ENCODE measurements at places on chromosomes 6 and 20.
A peak's percentile ranks its signal among the peaks of the same experiment; 100 is the strongest.

GRCh38 chr6:156395276-156395675 lies 381.9 kb upstream of the ARID1B start:
- no peak for DNase-seq

- no peak for DNase-seq
Observed at GRCh38 chr6:78611102-78611620, 256.2 kb upstream of the IRAK1BP1 start.

- DNase-seq: no peak
Observed at GRCh38 chr20:57426271-57426689, 35.1 kb downstream of the RBM38 start.

GRCh38 chr6:166169549-166170421 lies 2.1 kb upstream of the TBXT start:
- DNase-seq: no peak

DNA sequence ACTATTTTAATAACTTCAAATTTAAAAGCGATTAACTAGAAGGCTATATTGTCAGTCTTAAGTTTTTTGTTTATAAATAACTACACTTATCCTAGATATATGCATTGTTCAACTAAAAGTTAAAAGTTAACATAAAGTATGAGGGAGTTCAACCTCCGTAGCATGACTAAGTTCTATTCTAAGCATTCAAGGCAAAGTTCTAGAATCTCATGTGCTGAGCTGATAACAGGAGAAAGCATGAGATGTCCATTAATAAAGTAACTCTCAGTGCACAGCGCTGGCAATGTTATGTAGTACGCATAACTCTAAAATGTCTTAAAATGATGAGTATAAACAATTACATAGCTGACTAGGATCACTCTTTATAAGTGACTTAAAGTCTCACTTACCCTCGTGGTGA lies 264.8 kb downstream of the RNGTT start:
- DNase-seq: peak; percentile 41

- DNase-seq: no peak
Observed at GRCh38 chr20:50050214-50050613, 62.7 kb downstream of the UBE2V1 start.

GRCh38 chr6:48860175-48860574 lies 602.9 kb downstream of the MMUT start:
- no peak for DNase-seq

GRCh38 chr6:89079511-89080234 lies 878 bp upstream of the PNRC1 start:
- DNase-seq: peak; percentile 73

DNA sequence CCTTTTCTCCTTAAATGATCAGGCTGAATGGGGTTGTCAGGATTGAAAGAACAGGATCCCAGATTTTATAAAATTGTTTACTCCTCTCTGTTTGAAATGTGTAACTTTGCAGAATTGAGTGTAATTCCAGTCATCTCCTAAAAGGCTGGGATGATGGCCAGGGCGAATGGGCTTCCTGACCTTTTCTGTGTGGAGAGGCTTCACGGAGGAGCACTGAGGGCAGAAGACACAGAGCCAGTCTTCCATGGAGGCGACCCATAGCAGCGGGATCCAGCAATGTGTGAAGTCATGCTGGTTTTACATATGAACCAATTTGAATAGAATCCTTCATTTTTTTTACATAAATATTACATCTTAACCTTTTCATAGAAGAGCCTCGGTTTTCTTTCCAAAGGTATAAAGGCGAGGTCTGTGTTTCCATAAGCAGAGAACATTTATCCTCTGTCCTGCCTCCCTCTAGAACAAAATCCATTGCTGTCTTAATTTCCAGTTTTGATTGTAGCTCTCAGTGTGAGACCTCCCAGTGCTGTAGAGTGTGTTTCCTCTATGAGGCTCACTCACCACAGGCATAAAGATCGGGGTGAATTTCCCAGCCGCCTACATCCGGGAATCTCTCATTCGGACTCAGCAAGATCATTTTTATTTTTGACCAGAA lies 369.7 kb upstream of the FLRT3 start:
- no peak for DNase-seq

DNA sequence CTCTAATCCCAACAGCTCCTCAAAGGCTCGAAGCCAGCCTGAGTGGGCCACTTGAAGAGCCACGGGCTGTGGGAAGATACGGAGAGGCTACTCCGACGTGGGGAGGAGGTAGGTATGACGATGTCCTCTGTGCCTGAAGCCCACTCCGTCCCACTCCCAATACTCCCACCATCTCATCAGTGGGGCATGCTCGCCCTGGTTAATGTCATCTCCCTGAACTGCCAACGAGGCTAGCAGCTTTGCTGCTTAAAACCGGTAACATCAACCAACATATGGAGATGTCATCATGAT lies 11.1 kb downstream of the NRN1 start:
- no peak for DNase-seq

DNA sequence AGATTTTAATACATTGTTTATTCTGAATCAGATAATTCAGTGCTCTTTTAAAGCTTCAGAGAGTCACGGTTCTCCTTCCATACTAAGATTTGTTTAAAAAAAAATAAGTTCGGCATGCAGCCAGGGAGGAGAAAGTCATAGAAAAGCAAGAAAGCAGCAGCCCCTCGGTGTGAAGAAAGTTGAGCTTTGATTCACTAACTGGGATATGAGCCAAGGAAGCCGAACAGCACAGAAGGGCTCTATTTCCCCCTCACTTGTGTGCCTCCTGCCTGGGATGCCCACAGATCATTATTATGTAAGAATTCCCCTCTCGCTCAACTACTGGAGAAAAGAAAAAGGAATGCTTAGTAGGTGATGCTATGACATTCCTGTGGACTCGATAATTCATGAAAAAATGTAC lies 69.3 kb upstream of the SYNJ2 start:
- DNase-seq: no peak

DNA sequence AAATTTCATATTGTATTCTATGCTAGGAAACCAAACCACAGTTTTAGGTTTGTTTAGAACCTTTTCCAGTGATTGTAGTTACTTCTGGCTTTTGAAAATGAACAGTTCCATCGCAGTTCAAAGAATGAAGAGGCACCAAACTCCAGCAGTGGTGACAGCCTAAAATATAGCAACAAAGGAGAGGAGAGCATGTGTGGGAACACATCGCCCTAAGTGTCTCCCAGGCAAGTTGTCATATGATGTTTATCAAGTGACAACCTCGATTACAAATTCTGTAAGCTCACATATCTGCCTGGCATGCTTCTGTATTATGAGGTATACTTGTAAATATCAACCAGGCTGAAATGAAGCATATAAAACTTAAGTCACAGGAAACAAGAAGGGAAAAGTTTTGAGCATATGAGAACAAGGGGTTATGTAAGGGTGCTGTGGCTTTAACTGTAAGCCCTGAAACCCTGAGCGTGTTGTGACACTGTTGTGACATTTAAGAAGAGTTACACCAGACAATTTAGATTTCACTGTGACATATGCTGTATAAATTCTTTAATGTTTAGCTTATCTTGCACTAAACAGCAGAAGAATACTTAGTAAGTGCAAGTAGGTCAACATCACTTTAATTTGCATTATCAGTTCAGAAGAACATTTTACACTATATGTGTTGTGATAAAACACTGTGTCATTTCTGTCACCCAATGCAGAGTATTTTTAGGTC lies 29.1 kb upstream of the FBXL4 start:
- DNase-seq: peak; percentile 50

- no peak for DNase-seq
Observed at GRCh38 chr6:133362813-133363212, 121.7 kb downstream of the EYA4 start.
